ENCODE measurements at places on chromosomes 11 and 22.
A peak's percentile ranks its signal among the peaks of the same experiment; 100 is the strongest.

GRCh38 chr11:111982019-111982464 lies 43.2 kb upstream of the DLAT start:
- DNase-seq: peak; percentile 55

- DNase-seq: no peak
Observed at GRCh38 chr22:39623603-39624500, 53.3 kb downstream of the CACNA1I start.

DNA sequence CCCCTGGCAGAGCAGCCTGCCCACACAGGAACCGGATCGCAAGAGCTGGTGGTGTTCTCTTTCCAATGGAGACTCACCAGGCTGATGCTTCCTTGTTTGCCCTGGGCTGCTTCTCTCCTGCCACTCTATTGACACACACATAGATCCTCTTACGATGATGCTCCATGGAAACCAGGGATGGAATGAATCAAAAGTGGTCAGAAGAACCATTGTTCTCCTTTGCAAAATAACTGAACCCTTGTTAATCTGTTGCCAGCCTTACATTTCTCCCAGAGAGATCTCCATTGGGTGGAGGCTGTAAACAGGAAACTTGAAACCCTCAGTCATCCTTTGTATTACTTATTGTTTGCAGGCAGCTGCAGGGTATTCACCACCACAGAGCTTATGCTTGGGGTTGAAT lies 24.6 kb upstream of the LDLRAD3 start:
- no peak for DNase-seq

GRCh38 chr11:64568041-64568571 lies 22.9 kb upstream of the SLC22A12 start:
- no peak for DNase-seq

- peak; percentile 76 for DNase-seq
Observed at GRCh38 chr11:62497132-62497801, 49.3 kb downstream of the AHNAK start.

GRCh38 chr11:111124724-111125123 lies 120.8 kb upstream of the POU2AF2 start:
- DNase-seq: no peak

All from mesenchymal stem cell (in vitro differentiated cells and primary cell).